ENCODE measurements at places on chromosomes 2 and 18.
A peak's percentile ranks its signal among the peaks of the same experiment; 100 is the strongest.

GRCh38 chr18:64372850-64373249 lies 224.0 kb upstream of the LINC00305 start:
- no peaks in the 10 kb centered on the region for H3K4me1 ChIP-seq
- H3K27me3 ChIP-seq = peaks cover 5% of the 10 kb centered on the region
- no peaks in the 10 kb centered on the region for H3K36me3 ChIP-seq
- H3K4me3 ChIP-seq = no peak overlapping the region

GRCh38 chr2:37780387-37780676 lies 108.9 kb upstream of the CDC42EP3 start:
- H3K27ac ChIP-seq = peak overlapping the region; percentile 23
- no peaks in the 10 kb centered on the region for H3K36me3 ChIP-seq
- no peaks in the 10 kb centered on the region for H3K27me3 ChIP-seq
- no peak for DNase-seq
- H3K4me1 ChIP-seq = peaks cover 44% of the 10 kb centered on the region

- no peak overlapping the region for H3K4me3 ChIP-seq
- peaks cover 16% of the 10 kb centered on the region for H3K4me1 ChIP-seq
- H3K27me3 ChIP-seq = peaks cover under 1% of the 10 kb centered on the region
- H3K27ac ChIP-seq = no peak overlapping the region
Measured at GRCh38 chr2:217166241-217166850, 306.5 kb upstream of the TNP1 start.

DNA sequence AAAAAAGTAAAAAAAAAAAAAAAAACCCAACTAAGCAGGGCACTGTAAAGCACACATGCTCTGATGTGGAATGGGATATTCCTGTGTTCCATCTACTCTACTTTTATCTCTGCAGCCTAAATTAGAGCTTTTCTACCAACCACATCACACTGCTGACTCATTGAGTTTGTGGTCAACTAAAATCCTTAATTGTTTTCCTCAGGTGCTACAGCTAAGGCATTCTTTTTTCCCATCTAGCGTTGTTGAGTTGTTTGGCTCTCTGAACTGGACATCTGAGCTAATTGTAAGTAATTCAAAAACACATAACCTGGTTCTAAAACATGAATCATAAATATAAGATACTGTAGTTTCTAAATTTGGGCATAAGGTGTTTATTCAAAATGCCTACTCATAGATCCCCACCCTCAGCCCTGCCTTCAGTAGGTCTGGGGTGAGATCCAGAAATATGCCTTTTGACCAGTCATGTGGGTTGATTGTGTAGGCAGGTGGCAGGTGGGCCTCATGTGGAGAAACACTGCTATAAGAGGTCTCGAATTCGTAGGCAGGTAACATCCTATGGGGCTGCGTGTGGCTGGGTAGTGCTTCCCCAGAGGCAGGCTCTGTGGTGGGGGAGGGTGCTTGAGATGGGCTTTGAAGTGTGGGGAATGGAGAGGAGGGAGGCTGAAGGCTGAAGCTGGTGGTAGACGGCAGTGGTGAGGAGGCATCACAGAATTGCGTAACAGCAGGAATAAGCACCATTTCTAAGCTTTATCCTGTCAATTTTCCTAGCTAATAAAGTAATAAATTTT lies 27.2 kb downstream of the ANKRD29 start:
- no peak overlapping the region for H3K27ac ChIP-seq
- no peaks in the 10 kb centered on the region for H3K4me1 ChIP-seq
- no peaks in the 10 kb centered on the region for H3K27me3 ChIP-seq

- peaks cover 5% of the 10 kb centered on the region for H3K4me1 ChIP-seq
- no peak overlapping the region for H3K4me3 ChIP-seq
- H3K36me3 ChIP-seq = no peaks in the 10 kb centered on the region
- DNase-seq = no peak
- no peaks in the 10 kb centered on the region for H3K27me3 ChIP-seq
Measured at GRCh38 chr2:181123798-181124231, 143.4 kb downstream of the UBE2E3 start.

- peaks cover 12% of the 10 kb centered on the region for H3K4me1 ChIP-seq
- H3K27ac ChIP-seq = no peak overlapping the region
- no peaks in the 10 kb centered on the region for H3K36me3 ChIP-seq
- no peak overlapping the region for H3K4me3 ChIP-seq
- H3K27me3 ChIP-seq = peaks cover 18% of the 10 kb centered on the region
Measured at GRCh38 chr2:238927746-238928519, 80.0 kb downstream of the TWIST2 start.

DNA sequence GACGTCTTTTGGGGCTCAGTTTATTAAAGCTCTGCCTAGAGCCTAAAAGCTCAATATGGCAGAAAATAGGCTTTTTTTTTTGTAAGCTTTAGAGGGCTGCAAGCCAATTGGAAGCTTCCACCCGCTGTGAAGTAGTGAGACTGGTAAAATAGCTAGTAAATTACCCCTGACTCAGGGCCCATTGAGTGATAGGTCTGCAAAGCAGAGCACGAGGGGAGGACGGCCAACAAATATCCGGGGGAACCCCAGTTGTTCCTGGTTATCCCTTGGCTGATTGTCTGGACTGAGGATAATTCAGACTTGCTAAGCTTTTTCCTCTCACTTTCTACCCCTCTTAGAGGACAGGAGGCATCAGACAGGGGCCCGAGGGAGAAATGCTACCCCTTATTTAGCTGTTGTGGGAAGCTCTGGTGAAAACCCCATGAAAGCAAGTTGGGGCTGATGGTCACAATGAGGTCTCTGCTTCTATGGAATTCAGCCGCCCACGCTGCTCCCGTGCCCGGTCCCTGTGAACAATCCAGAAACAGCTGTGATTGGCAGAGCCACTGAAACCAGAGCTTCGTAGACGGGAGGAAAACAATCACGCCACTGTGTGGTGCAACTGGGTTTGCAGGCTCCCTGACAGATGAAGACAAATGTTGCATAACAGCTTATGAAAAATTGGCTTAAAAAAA lies 141.9 kb upstream of the LGALSL start:
- no peaks in the 10 kb centered on the region for H3K27me3 ChIP-seq
- DNase-seq = peak; percentile 77
- H3K27ac ChIP-seq = peak overlapping the region; percentile 89
- no peaks in the 10 kb centered on the region for H3K36me3 ChIP-seq
- peak overlapping the region; percentile 60 for H3K4me3 ChIP-seq

- no peaks in the 10 kb centered on the region for H3K27me3 ChIP-seq
- H3K4me1 ChIP-seq = peaks cover 32% of the 10 kb centered on the region
- H3K36me3 ChIP-seq = peaks cover 4% of the 10 kb centered on the region
- no peak overlapping the region for H3K4me3 ChIP-seq
Measured at GRCh38 chr2:6506361-6506794, 359.3 kb downstream of the CMPK2 start.

DNA sequence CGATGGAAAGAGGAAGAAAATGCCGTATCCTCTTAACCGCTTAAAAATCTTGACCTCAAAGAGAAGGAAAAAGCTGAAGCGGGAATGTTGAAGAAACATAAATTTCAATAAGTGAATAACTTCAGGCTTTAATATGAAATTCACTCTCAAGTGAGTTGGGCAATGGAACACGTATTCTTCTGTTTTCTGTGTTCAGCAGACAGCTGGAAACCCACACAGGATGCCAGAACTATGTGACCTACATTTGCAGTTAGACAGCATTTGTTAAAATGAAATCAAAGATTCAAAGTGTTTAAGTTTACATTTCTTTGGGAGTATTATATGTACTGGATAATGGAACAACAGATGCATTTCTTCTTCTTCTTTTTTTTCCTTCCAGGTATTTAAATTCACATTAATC lies 80.5 kb upstream of the SPATS2L start:
- H3K4me3 ChIP-seq = no peak overlapping the region
- peaks cover 8% of the 10 kb centered on the region for H3K4me1 ChIP-seq
- no peaks in the 10 kb centered on the region for H3K27me3 ChIP-seq
- no peak overlapping the region for H3K27ac ChIP-seq
- no peak for DNase-seq
- H3K36me3 ChIP-seq = no peaks in the 10 kb centered on the region

GRCh38 chr2:137893145-137893544 lies 71.1 kb upstream of the HNMT start:
- no peak overlapping the region for H3K27ac ChIP-seq
- DNase-seq = no peak
- H3K4me1 ChIP-seq = peaks cover 13% of the 10 kb centered on the region

- no peaks in the 10 kb centered on the region for H3K36me3 ChIP-seq
- H3K4me3 ChIP-seq = no peak overlapping the region
- no peaks in the 10 kb centered on the region for H3K27me3 ChIP-seq
- DNase-seq = no peak
- H3K27ac ChIP-seq = no peak overlapping the region
- H3K4me1 ChIP-seq = peaks cover 8% of the 10 kb centered on the region
Measured at GRCh38 chr2:12076810-12077209, 330.4 kb downstream of the LPIN1 start.

DNA sequence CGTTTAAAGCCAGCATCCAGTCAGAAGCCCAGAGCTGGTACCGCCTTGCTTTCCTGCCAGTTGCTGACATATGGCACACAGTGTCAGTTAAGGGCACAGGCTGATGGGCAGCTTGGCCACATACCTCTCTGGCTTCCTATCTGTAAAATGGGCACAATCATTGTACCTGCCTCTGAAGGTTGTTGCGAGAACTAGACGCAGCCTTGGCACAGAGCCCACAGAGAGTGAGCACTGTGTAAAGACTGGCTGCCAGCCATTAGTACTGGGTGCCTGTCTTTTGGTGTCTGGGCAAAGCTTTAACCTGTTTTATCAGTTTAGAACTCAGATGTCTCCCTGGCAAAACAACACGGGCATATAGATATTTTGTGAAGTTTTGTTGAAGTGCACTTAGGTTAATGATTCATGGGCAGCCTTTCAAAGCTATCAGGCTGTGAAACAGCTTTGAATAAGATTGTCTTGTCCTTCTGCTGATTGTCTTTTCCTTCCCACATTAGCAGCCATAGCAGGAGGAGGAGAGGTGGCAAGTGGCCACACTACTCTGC lies 269.5 kb downstream of the NEDD4L start:
- DNase-seq = no peak
- H3K4me3 ChIP-seq = no peak overlapping the region
- no peaks in the 10 kb centered on the region for H3K27me3 ChIP-seq
- no peak overlapping the region for H3K27ac ChIP-seq

- DNase-seq = no peak
- H3K27me3 ChIP-seq = peaks cover 45% of the 10 kb centered on the region
- H3K36me3 ChIP-seq = no peaks in the 10 kb centered on the region
- H3K27ac ChIP-seq = peak overlapping the region; percentile 75
- peak overlapping the region; percentile 85 for H3K4me3 ChIP-seq
- H3K4me1 ChIP-seq = peaks cover 14% of the 10 kb centered on the region
Measured at GRCh38 chr2:172429301-172429968, 2.0 kb downstream of the ITGA6 start.

DNA sequence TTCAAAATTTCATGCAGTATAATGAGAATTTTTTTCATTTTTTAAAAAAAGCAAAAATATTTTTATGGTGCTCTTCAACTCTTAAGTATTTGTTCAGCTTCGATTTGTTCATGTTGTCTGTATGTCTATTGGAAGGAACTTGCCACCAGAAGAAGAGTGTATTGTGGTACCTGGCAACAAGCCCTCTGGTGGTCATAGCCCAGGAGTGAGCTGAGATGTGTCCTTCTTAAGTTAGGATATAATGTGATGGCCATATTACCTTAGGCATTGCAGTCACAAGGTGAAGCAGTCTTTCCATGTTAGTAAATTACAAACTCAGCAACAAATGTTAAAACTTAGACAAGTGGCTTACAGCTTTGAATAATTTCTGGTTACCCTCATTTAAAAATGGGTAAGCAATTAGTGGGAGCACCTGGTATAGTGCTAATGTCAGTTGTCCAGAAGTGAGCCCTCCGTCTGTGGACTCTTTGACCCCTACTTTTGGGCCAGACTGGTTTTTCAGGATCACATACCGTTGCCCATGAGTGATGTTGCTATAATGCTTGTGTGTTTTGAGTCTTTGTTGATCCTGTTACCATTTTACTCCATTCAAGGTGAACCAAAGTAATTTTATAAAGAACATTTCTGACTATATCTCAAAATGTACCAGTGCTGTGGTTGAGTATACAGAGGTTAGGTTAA lies 57.4 kb downstream of the MYO1B start:
- no peak for DNase-seq
- no peaks in the 10 kb centered on the region for H3K27me3 ChIP-seq
- H3K4me3 ChIP-seq = no peak overlapping the region
- peaks cover 24% of the 10 kb centered on the region for H3K4me1 ChIP-seq
- peak overlapping the region; percentile 37 for H3K27ac ChIP-seq

DNA sequence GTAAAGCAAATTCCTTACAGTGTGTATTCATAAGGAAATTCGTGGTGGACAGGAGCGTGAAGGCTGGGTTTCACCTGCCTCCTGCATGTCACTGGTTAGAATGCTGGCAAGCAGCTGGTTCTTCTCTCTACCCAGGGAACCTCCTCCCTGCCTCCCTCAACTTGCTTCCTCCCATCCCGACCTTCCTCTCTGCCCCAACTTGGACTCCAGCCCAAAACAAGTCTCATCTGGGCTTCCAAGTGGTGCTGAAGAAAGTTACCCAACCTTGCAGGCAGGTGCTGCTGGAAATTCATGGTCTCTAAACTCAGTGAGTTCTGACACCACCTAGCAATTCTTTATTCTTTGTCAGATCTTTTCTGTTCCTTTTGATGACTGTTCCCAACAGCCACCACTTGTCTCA lies 184.5 kb downstream of the BCL2 start:
- H3K27me3 ChIP-seq = no peaks in the 10 kb centered on the region
- DNase-seq = no peak
- H3K4me3 ChIP-seq = no peak overlapping the region

DNA sequence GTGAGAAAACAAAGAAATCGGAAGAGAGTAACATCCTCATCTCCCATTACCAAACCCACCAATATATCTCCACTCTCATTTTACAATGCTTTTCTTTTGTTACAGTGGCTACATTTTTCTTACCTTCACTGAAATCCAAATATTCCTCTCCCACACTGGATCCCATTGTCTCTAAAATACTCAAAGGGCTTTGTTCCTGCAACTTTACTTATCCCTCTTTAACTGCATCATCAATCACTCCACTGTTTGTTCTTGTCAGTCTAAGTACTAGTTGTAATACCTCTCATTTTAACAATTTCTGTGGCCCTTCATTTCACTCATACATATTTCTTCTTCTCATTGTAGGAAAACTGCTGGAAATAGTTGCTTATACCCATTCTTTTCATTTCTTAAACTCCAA lies 464.2 kb upstream of the PIK3C3 start:
- H3K36me3 ChIP-seq = no peaks in the 10 kb centered on the region
- H3K4me3 ChIP-seq = no peak overlapping the region
- H3K27ac ChIP-seq = no peak overlapping the region

GRCh38 chr2:199757233-199757870 lies 93.6 kb downstream of the FTCDNL1 start:
- peaks cover 15% of the 10 kb centered on the region for H3K27me3 ChIP-seq
- no peak overlapping the region for H3K4me3 ChIP-seq
- no peaks in the 10 kb centered on the region for H3K36me3 ChIP-seq
- no peak for DNase-seq
- H3K27ac ChIP-seq = no peak overlapping the region
- no peaks in the 10 kb centered on the region for H3K4me1 ChIP-seq

- H3K27ac ChIP-seq = no peak overlapping the region
- no peaks in the 10 kb centered on the region for H3K4me1 ChIP-seq
- peaks cover 29% of the 10 kb centered on the region for H3K36me3 ChIP-seq
- no peak for DNase-seq
- H3K27me3 ChIP-seq = no peaks in the 10 kb centered on the region
Measured at GRCh38 chr18:57659460-57660102, 37.9 kb upstream of the NARS1 start.

Data from type B pancreatic cell (in vitro differentiated cells).